NCI-H2081 (cell line): ENCODE measurements at places on chromosomes 13 and 19.

- DNase-seq = no peak
Observed at GRCh38 chr13:29743201-29743786, 107.1 kb downstream of the UBL3 start.

GRCh38 chr13:45733361-45733760 lies 31.2 kb downstream of the CBY2 start:
- DNase-seq = no peak

DNA sequence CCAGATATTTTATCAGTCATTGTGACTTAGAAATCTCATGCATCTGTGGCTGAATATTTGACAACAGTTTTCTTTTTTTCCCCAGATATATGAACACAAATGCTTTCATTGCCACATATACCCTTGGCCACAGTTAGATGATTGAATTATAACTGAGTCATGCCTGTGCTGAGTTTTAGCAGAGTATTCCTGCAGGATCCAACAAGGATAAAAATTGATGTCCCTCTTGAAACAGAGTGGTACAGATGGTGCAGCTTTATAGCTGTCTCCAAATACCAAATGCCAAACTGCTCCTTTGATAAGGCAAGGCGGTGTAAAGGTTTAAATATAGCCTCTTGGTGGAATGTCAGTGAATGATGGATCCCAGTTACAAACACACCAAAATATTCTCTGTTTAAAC lies 428.5 kb downstream of the GPC6 start:
- no peak for DNase-seq

GRCh38 chr13:51036418-51036817 lies 74.7 kb downstream of the C13orf42 start:
- DNase-seq = no peak

DNA sequence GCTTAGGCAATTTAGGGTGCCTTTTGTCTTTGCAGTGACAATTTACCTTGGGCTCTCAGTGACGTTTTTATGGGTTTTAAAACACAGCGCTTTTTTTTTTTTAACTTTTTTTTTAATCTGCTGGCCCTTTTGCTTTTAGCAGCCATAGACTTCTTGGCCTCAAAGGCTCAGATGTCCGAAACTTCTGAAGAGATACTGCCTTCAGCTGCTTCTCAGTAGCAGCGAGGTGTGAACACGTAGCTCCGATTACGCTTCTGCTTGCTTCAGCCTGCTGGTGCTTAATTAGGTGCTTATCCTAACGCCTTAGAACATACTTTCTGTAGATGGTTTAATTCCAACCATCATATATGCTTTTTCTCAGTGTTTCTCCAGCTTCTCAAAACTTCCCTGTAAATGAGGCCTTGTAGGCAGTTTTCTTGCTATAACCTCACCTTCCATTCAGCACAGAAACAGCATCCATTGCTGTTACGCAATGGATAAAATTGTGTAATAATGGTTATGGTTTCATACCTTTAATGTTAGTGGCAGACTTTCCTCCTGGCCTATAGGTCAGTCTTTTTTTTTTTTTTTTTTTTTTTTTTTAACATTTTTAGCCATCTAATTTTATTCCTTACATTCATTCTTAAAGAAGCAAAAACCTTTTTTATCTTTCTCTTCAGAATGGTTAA lies 723.9 kb downstream of the GPC5 start:
- DNase-seq = no peak

DNA sequence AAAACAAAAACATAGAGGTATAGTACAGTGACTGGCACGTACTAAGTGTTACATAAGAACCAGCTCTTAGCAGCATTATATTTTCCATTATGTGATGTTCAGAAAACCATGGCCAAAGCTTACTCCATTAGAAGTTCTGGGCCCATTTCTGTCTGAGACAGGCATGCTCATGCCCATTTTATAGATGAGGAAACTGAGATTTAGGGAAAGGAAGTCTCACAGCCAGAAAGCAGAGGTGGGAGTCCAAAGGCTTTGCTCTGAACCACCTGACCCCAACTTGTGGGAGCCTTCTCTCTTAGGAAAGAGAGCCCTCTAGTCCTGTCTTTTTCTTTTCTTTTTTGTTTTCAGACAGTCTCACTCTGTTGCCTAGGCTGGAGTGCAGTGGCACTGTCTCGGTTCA lies 2.3 kb downstream of the AP2S1 start:
- DNase-seq = no peak

GRCh38 chr13:113598081-113598410 lies 13.5 kb downstream of the TFDP1 start:
- no peak for DNase-seq

DNA sequence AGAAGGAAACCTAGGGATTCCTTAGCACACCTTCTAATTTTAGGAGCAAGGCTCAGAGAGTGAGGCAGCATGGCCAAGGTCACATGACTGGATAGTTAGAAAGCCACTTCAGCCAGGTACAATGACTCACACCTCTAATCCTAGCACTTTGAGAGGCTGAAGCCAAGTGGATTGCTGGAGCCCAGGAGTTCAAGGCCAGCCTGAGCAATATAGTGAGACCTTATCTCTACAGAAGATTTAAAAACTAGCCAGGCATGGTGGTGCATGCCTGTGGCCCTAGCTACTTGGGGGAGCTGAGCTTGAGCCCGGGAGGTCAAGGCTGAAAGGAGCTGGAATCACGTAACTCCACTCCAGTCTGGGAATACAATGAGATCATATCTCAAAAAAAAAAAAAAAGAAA lies 69.2 kb downstream of the TEX26 start:
- no peak for DNase-seq

- DNase-seq = no peak
Observed at GRCh38 chr13:47829690-47830089, 171.4 kb downstream of the SUCLA2 start.

DNA sequence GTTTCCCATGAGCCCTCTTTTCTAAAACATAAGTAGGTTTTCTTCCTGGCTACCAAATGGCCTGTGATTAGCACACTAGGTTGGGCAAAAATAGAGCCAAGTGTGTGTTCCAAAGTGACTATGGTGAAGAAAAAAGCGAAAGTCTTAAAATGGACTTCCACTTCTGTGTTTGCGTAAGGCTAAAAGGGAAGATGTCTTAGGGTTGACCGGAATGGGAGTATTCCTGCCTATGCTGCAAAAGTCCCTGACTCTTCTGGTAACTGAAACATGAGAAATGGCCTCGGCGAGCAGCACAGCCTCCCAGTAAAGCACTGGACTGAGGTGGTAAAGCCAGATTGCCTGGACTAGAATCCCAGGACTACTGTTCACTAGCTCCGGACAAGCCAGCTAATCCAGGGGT lies 2.4 kb upstream of the FPR1 start:
- no peak for DNase-seq

- no peak for DNase-seq
Observed at GRCh38 chr19:47093841-47094240, 19.7 kb downstream of the ZC3H4 start.

GRCh38 chr19:48539503-48540096 lies 12.4 kb upstream of the SULT2B1 start:
- DNase-seq = peak; percentile 93

DNA sequence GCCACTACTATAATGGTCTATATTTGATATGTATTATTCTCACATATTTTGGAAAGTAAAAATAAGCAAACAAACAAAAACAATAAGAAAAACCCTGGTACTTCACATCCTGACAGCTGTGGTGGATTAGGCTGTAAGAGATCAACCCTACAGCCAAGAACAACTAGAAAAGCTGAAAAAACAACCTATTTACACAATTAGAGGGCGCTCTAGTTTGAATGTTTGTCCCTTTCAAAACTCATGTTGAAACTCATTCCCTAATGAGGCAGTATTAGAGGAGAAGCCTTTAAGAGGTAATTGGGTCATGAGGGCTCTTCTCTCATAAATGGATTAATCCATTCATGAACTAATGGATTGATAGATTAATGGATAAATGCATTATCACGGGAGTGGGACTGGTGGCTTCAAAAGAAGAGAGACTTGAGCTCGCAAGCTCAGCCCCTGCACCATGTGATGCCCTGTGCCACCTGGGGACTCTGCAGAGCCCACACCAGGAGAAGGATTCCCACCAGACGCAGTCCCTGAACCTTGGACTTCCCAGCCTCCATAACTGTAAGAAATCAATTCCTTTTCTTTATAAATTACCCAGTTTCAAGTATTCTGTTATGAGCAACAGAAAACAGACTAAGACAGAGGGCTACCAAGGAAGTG lies 733.9 kb upstream of the ARGLU1 start:
- DNase-seq = no peak

DNA sequence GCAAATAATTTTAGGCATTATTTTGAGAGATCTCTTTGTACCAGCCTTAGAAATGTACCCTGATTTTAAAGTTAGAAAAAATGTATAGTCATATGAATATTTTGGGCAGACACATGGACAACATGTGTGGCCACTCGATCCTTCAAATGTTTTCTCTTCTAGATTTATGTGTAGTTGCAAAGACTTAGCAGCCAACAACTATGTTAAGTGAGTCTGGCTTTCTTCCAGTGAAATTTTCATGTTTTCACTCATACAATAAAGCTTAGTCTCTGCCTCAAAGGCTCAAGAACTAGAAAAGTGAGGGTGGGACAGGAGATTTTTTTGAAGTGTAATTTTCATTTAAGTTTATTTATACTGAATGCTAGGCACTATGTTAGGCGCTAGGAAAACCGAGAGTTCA lies 207.7 kb upstream of the DACH1 start:
- no peak for DNase-seq

DNA sequence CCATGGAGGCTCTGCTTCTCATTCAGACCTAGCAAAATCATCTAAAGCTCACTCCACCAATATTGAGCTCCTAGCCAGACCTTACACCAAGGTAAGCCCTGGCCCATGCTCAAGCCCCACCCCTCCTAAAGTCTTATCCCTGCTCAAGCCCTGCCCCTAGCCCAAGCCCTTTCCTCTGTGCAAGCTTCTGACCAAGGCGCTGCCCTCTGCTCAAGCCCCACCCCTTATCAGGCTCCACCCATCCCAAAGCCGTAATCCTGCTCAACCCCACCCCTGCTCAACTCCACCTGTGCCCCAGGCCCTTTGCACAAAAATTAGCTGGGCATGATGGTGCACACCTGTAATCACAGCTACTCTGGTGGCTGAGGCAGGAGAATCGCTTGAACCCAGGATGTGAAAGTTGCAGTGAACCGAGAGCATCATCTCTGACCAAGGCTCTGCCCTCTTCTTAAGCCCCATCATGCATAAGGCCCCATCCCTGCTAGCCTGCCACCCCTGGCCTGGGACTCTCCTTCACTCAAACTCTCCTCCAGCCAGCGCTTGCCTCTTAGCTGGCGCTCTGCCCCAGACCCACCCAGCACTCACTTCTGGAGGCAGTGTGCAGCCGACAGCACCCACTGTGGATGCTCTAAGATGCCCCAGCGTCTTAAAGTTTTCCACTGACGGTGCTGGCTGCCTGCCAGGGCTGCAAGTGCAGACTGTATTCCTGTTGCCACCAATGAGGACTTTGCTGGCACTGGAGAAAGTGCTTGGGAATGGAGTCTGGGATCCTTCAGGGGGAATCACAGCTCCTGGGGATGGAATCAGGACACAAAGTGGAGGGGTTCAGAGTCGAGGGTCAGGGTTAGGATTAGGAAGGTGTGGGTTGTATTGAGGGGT lies 16.5 kb downstream of the KLK4 start:
- DNase-seq = no peak

DNA sequence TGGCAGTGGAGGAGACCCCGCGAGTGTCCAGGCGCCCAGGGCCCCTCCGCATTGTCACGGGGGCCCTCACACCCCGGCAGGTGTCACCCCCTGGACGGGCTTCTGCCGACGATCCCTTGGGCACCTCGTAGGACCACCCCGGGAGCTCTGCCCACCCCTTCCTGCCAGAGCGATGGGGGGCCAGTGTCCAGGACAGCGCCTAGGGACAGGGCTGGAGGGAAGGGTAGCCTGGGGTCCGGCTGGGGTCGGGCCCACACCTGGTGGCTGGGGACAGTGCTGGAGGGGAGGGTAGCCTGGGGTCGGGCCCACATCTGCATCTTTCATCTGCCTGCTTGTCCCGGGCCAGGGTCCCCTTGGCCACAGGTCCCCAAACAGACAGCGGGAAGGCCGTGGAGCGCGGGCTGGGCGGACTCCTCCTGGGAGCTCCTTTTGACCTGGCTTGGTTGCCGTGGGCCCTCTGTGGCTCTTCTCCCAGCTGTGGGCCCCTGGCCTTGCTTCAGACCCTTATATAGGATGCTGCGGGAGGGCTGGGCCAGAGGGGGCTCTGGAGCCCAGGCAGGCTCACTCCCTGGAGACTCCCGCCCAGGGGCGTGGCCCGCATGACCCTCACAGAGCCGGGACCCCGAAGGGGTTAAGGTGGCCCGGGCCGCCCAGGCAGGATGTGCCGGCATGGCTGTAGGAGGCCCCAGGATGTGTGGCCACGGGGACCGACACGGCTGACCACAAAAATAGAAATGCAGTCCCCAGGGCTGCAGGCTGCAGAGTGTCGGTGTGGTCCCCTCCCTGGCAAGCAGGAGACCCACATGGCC lies 74.1 kb upstream of the MCF2L start:
- no peak for DNase-seq

DNA sequence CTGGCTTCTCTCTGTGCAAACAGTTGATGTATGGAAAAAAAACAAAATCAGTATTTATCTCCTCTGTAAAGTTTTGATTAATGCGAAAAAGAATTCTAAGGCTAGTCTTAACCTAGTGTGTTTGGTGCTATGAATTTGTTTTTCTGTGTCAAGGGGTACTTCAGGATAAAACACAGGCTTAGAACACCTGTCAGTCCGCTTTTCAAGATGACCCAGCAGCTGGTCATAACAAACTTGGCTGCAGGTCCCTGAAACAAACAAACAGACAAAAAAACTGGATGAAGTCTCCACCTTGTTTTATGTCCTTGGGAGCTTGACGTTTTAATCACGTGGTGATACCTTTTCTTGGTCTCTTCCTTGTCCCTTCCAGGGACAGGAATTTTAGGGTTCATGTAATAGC lies 689.3 kb downstream of the UQCRFS1 start:
- no peak for DNase-seq

GRCh38 chr19:28426730-28427225 lies 786.2 kb downstream of the UQCRFS1 start:
- no peak for DNase-seq

GRCh38 chr13:35723053-35723461 lies 246.6 kb upstream of the MAB21L1 start:
- DNase-seq = no peak

DNA sequence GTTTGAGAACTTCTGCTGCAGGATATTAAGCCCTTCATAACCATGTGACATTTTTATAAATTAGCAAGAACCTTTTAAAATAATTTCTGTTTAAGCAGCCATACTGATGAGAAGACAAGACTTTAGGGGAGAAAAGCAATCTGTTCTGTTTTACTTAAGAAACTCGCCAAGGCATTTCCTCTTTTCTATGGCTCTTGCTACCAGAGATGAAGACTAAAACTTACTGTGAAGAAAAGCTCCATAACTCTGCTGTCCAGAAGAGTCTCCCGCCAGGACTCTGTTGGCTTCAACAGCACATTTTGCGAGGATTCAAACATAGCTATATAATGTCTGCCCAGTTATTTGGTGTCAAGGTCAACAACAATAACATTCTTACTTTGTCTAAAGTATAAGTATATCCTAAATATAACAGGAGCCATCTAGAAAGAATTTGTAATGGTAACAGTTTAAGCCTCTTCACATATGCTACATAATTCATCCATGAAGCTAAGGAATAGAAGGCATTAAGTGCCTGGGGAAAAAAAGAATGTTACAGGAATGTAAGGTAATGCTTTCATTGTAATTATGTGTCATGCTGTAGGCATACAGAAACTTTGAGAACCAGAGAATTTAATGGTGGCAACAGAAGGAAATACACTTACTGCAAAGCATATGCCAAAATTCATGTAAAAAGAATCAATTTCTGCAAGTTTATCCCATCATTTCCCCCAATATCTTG lies 53.2 kb upstream of the EEF1AKMT1 start:
- no peak for DNase-seq
